ENCODE measurements at places on chromosomes 2 and 18.
A peak's percentile ranks its signal among the peaks of the same experiment; 100 is the strongest.

DNA sequence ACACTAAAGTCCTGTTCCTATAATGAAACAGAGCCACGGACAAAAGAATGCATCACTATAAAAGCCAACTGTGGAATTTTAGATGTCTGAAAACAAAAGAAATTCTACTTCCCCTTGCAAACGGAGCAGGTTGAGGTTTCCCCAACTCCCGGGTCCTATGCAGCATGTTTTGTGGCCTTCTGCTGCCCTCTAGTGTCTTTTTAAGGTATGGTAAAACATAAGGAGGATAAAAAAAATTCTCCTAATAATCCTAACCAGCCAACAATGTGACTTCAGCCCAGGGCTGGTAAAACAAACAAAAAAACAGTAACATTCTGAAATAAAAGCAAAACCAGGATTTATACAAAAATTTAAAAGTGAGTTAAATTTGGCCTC is 539.5 kb downstream of the NRXN1 start:
- DNase-seq: no peak

DNA sequence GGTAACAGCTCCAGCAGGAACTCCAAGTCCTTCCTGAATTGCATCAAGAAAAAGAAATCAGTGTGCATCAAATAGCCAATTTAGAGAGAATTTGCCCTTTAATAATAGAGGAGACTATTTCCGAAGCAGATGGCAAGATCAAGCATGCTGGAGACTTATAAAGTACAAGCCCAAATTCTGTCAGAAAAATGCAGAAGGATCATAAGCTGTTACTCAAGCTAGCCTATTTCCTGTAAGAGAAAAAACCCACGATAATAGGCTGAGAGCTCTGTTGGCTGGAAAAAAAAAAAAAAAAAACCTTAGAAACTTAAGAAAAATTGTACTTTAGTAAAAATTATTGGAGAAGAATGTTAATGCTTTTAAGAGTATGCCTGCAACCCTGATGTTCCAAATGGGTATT is 24.4 kb upstream of the ITM2C start:
- no peak for DNase-seq

DNA sequence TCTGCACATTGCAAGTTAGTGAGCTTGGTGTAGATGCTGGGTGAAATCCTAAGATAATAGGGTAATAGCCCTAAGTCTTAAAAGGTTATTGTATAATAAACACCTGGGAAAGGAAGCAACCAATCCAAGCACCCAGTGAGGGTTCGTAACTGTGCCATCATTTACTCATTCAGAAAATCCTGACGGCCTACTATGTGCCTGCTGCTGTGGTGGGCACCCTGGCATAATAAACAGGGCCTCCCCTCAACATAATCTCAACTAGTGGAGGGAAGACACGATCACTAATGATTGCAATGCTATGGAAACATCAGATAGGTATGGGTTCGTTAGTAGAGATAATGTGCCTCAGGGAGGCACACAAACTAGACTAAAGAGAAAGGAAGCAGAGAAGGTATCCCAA is 48.9 kb upstream of the CCDC85A start:
- DNase-seq: no peak

DNA sequence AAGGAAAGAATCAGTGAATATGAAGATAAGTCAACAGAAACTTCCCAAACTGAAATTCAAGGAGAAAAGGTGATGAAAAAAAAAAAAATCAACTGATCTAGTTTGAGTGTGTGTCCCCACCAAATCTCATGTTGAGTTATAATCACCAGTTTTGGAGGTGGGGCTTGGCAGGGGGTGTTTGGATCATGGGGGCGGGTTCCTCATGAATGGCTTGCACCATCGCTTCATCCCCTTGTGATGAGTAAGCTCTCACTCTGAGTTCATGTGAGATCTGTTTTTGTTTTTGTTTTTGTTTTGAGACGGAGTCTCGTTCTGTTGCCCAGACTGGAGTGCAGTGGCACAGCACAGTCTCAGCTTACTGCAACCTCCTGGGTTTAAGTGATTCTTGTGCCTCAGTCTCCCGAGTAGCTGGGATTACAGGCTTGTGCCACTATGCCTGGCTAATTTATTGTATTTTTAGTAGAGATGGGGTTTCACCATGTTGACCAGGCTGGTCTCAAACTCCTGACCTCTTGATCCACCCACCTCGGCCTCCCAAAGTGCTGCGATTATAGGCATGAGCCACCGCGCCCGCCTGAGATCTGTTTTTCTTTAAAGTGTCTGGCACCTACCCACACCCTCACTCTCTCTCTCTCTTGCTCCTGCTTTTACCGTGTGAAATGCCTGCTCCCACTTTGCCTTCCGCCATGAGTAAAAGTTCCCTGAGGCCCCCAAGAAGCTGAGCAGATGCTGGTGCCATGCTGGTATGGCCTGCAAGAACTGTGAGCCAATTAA is 4.0 kb upstream of the SLC66A2 start:
- DNase-seq: no peak

DNA sequence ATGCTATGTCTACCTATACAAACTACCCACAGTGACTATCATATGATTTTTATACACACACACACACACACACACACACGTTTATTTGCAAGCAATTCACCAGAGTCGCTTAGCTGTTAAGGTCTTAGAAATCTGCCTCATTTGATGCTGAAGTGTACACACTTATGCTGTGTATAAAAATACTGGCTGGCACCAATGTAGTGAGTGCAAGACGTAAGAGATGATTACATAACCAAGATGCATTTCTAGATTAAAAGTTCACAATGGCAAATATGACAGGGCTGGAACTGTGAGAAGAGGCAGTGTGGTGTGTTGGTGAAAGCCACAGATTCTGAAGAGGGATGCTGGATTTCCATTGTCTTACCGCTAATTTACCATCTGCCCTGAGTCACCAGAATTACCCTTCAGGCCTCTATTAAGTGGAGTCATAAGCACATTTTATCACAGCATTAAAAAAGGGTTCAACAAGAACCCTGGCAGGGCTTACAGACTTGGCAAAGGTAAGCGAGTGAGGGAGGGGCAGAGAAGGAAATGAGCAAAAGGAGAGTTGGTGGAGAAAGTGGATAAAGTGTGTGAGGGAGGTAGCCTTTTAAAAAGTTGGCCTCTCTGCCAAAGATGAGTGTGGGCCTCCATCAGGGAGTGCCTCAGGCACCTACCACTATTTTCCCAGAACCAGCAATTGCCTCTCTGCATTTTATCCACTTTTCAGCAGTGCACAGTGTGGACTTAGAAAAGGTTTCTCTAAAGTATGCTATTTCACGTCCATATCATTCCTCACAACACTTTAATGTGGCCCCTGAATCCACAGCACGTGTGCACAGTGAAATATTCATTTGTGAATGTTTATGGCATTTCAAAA is 21.5 kb downstream of the MEIS1 start:
- no peak for DNase-seq

DNA sequence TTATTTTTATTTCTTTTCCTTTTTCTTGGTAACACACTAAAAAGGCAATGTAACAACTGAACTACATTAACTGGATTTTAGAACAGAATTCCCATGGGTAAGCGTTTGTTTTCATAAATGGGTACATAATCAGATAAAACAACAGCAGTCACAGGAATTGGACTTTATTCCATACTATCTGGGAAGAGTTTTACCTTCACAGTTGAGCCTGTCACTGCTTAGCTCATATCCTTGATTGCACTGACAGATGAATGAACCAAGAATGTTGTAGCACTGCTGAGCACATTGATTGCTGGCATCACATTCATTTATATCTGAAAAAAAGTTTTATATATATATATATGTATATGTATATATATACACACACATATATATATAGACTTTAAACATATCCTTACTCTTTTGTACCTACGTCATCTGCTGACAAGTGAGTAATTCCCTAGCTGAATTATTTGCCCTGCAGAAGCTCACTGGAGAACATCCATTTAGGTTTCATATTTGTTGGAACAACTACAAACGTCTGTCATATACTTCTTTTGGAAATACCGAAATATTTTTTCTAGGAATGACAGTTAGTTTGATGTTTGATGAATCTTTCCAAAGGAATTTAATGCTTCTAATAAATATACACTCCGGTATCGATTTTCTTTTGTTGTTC is 47.0 kb downstream of the EFEMP1 start:
- no peak for DNase-seq

DNA sequence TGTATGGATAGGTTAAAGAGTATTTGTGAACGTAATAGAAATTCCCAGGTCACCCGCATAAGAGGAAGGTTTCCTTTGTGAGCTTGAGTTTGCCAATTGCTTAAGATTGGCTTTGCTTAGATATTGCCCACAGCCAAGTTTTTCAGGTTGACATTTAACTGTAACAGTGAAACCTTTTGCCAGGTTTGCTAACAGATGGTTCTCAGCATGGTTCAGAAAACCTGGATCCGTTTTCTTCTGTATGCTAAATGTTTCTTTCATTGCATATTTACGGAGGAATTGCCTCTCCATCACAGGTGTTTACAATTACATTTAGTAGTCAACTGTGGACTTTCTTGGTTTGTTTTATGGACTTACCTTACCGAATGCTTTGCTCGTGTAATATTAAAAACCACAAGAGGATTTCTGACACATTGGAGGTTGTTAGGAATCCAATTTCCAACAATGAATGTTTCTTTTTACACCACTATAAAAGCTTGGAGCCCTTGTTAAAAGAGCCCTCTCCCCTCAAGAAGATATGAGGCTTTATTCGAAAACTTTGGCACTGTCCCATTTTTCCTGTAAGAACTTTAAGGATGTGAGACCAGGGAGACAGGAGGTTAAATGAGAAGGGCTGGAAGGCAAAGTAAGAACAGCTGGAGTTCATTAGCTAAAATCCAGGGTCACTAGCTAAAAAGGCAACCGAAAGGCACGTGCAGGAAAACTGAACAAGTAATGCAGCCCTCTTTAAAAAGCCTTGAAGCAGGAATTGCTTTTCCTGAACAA is 7.8 kb downstream of the CDK15 start:
- DNase-seq: no peak

- DNase-seq: peak; percentile 49
Observed at GRCh38 chr2:73998451-73998850, 13.7 kb downstream of the TET3 start.

DNA sequence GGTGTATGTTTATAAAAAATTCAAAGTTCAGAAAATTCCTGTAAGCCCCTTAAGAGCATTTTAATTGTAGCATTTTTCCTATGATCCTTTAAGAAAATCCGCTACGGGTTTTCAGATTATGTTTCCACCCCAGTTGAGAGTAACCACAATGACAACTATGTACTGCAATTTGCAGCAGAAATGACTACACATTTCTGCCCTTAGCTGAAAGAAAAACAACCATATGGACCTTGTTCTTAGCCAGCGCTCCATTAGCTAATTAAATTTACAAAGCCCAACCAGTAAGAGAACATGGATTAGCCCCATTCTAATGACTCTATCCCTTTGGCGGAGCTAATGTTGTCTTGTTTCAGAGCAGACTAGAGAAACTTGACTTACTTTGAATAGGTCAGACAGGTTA is 247.6 kb downstream of the SLC8A1 start:
- no peak for DNase-seq

DNA sequence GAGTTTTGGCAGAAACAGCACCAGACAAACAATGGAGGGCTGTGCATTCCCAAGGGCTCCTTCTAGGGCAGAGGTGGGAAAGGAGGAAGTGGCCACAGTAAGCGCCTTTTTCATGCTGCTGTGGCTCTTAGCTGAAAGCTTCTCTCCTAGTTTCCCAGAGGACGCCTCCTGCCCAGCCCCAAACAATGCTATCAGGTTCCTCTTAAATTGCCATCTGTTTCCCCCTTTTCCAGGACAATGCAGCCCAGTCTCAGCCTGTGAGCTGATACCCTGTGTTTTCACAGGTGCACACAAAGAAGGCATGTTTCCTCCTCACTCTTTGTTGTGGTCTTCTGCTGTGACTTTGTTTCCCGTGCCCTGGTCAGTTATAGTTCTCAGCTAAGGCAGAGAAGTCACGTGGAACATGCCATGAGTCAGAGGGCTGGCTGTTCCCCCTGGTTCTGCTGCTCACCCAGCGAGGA is 5.4 kb upstream of the FAM124B start:
- DNase-seq: no peak

DNA sequence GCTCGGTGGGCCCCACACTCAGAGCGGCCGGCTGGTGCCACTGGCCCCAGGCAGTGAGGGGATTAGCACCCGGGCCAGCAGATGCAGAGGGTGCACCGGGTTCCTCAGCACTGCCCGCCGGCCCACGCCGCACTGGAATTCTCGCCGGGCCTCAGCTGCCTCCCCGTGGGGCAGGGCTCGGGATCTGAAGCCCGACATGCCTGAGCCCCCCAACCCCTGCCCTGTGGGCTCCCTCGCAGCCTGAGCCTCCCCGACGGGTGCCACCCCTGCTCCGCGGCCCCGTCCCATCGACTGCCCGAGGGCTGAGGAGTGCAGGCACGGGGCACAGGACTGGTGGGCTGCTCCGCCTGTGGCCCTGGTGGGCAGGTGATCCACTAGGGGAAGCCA is 37.6 kb upstream of the TWSG1 start:
- DNase-seq: no peak

- DNase-seq: no peak
Observed at GRCh38 chr2:8574196-8575037, 107.4 kb upstream of the ID2 start.

- no peak for DNase-seq
Observed at GRCh38 chr2:43194121-43194869, 32.1 kb downstream of the ZFP36L2 start.

DNA sequence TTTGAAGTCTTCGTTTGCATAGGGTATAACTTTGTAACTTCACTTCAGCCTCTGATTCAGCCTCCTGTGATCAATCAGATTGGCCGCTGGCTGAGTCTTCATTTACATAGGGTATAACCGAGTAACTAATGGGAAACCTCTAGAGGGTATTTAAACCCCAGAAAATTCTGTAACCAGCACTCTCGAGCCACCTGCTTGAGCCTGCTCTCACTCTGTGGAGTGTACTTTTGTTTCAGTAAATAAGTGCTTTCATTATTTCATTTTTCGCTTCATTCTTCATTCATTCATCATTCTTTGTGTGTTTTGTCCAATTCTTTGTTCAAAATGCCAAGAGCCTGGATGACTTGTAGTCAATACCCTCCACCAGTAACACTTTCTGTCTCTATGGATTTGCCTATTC is 56.4 kb downstream of the CCDC85A start:
- no peak for DNase-seq

DNA sequence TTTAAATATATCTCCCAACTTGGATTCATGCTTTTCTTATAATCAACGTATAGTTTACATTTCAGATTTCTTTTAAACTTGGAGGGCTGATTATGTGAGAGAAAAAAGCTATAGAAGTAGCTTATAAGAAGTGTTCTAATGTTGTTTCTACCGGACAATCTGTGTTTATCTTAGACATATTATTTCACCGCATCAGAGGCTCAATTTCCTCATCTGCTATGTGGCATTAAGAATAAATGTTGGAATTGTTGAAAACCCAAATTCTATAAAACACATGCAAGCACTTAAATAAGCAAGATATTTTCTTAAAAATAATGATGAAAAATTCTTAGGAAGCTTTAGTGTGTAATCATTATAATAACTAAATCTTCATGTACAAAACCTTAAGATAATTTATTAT is 407.9 kb downstream of the HRH4 start:
- DNase-seq: no peak
